H1 (cell line): ENCODE measurements at places on chromosomes 6 and 20.

GRCh38 chr20:54351371-54352136 is 123.8 kb upstream of the DOK5 start:
- no peak for DNase-seq

DNA sequence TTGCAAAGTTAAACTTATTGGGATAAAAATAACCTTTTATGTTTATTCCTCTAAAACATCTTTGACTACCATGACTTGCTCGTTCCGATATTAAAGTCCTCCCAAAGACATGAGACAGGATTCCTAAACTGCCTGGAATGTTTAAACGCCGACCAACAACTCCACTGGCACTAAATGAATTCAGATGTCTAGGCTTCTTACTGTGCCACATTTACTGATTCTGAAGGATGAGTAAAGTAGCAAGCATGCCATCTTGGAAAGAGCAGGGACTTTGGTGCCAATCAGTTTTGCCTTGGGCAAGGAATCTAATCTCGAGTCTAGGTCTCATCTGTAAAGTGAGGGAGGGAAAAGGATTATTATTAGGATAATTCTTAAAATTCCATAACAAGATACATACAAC is 25.3 kb downstream of the MBOAT1 start:
- no peak for DNase-seq

DNA sequence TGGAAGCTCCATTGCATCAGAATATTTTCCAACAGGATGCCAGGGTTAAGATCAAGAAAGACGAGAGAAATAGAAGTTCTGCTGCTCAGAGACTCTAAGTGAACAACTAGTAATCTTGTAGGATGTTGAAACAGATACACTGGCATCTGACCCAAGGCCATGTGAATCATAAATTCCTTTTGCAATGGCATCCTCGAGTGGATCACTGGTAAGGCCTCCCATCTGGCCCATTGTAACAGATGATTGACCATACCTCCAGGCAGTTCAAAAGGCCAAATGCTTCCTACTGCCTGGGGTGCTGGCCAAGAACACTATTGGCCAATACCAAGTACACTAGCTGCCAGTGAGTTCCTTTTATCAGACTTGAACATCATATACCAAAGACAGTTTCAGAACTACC is 9.9 kb upstream of the SLC17A3 start:
- no peak for DNase-seq

- no peak for DNase-seq
Measured at GRCh38 chr6:36998723-36999038, 6.8 kb upstream of the FGD2 start.

DNA sequence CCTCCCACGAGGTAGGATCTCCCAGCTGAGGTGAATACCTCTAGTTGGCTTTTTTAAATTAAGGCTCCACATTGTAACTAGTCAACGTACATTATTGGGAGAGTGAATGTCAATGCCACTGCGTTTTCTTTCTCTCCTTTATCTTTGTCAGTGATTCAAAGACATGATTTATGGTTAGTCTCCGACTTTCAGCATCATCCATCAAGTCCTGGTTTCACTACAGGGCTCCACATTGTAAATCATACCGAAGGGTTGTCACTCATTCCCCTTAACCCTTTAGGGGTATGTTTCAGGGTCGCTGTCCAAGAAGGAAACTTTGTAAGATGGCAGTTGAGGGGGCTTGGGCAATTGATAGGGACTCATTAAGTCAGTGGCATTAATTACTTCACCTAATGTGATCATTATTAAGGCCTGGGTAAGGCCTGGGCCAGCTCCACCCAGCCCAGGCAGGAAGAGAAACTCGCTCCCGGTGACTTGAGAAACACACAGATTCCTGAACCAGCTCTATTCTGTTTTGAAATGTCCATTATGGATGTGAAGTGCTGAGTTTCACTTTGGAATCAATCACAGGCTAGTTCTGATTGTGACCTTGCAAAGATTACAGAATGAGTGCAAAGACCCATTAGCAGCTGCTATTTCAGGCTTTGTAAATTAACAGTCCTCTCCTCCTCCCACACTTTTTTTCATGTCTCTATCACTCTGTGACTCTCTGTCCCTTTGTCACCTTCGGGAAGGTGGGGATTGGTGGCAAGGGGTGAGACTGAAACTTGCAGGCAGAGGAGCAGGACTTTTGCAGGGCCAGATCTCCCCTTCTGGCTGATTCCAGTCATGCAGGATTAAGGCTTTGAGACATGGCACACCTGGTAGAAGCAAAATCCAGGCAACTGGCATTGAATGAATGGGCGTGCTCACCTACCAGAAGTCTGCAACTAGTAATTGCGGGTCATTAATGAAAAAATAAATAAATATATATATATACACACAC is 222.4 kb downstream of the TSHZ2 start:
- no peak for DNase-seq

DNA sequence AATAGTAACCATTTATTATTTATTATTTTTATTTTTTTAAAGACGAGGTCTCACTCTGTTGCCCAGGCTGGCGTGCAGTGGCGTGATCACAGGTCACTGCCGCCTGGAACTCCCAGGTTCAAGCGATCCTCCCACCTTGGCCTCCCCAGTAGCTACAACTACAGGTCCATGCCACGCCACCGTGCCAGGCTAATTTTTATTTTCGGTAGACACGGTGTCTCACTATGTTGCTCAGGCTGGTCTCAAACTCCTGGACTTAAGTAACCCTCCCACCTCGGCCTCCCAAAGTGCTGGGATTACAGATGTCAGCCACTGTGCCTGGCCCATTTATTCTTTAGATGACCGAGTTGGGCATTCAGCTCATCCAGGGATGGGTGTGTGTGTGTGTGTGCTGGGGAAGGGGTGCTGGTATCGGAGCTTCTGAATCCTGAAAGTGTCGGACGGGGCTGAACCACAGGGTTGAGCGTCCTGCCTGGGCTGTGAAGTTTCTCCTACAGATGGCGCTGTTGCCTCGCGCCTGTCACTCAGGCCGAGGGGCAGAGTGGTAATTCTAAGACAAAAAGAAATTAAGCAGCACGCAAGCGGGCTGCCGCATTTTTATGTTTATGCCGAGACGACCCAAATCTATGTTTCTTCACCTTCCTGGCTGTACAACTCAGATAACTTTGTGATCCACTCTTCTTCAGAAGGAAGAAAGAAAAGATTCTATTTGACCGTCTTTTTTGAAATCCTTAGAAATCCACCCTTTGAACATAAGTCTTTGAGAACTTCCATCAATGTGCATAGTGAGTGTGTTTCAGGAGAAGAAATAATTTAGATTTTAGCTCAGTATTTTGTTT is 252.8 kb downstream of the CDH26 start:
- peak; percentile 90 for DNase-seq

DNA sequence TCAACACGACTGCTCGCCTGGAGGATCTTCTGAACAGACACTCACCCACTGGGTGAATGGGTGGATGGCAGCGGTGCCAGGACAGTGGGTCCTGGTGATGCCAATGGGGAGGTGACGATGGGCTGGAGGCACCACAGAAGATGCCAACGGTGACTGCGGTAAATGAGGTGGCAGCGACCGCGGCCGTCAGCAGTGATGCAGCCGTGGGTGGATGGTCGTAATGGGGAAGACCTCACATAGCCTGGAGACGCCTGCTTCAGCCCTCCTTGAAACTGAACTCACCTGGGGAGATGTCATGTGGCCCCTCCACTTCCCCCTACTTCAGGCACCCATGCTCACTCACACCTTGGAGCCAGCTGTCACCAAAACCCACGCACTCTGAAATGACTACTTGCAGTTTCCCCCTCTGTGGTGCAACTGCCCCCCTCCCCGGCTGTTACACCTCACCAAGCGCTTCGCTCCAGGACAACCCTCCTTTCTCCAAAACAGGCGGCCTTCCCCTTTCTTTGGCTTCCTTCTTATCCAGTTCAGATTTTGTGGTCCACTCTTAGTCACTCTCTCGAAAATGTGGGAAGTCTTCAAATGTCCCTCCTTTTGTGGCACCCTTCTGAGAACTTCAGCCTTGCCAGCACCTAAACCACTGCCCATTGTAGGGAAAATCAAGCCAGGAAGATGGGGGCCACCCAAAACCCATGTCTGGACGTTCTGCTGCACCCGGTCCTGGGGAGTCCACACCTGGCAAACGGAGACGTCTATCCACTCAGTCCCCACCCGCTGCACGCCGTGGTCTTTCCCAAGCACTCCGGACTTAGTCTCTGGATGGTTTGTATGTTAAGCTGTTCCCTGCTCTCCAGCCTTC is 10.4 kb upstream of the ABHD16B start:
- DNase-seq, result no peak

GRCh38 chr6:26554697-26555504 is 16.7 kb downstream of the HMGN4 start:
- DNase-seq, result no peak

DNA sequence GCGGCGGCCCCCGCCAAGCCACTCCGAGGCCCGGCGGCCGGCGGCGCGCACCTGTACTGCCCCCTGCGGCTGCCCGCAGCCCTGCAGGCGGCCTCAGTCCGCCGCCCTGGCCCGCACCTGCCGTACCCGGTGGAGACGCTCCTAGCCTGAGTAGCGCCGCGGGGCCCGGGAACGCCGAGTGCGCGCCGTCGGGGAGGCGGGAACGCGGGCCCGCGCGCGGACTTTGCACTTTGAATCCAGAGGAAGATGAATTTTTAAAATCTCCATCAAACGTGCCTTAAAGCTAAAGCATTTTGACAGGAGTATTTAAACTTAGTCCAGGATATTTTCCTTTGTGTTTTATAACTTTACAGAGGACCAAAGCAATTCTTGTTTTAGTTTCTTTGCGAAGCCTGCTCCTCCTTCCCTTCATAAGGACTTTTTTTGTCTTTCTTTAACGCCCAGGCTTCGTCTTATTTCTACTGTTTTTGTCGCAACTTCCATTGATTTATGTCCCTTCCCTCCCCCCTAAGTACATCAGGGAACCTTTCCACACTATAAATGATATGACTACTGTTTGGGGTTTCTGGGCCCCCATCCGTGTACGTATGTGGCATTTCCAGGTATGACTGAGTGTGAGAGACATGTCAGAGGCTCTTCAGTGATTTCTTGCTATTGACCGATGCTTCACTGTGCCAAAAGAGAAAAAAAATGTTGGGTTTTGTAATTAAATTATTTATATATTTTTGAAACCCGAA is 2.0 kb downstream of the FOXQ1 start:
- DNase-seq, result no peak

DNA sequence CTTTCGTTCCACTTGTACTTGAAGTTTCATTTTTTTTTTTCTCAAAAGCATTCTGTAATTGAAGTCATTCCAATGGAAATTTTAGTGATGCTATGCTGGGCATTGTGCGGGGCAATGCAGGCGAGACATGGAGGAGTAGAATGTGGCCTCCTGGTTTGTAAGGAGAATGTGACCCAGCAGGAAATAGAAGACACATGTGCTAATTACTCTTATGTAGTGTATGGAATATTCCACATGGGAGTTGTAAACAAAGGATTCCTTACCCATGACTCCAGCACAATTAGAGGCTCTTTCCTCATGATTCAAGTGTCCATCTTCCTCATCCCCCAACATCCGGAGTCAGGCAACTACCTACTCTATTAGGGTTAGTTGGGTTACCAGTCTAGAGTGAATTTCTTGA is 14.9 kb upstream of the RFPL4B start:
- no peak for DNase-seq

DNA sequence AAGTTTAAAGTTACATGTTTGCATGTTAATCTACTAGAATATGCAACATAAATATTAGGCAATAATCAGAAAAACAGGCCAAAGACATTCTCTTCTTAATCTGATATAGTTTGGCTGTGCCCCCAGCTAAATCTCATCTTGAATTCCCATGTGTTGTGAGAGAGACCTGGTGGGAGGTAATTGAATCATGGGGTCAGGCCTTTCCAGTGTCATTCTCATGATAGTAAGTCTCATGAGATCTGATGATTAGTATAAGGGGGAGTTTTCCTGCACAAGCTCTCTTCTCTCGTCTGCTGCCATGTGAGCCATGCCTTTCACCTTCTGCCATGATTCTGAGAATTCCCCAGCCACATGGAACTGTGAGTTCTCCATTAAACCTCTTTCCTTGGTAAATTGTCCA is 1241.7 kb upstream of the ADGRB3 start:
- DNase-seq, result no peak

- DNase-seq, result no peak
Measured at GRCh38 chr6:39731565-39731964, 6.4 kb upstream of the KIF6 start.

DNA sequence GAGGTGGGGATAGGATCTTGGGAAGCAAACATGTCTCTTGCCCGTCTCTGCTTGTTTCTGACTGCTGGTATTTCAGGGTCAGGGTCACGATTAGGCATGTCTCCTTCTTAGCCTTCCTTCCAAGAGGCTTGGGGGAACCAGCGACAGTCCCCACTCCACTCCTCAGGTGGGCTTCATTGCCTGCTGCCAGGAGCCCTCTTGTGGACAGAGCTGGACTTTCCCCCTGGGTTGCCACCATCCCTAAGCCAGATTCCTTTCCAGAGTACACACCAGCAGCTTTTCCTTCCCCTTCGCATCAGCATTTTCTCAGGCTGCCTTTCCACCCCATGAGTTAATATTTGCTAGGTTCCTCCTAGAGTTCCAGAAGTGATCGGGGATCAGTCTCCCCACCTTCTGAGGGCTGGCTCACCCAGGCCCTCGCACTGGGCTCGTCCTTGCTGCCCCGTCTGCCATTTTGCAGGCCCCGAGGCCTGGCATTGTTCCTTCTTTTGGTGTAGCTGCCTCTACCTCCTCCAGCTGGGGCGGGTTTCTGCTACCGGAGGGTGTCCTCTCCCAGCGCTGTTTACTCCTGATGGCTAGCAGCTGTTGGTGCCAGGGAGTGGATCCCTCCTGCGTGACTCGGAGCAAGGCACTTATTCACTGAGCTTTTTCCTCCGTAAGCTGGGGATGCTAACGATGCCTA is 8.8 kb upstream of the C20orf144 start:
- DNase-seq, result peak; percentile 86

- no peak for DNase-seq
Measured at GRCh38 chr6:4662886-4663285, 113.3 kb upstream of the CDYL start.

DNA sequence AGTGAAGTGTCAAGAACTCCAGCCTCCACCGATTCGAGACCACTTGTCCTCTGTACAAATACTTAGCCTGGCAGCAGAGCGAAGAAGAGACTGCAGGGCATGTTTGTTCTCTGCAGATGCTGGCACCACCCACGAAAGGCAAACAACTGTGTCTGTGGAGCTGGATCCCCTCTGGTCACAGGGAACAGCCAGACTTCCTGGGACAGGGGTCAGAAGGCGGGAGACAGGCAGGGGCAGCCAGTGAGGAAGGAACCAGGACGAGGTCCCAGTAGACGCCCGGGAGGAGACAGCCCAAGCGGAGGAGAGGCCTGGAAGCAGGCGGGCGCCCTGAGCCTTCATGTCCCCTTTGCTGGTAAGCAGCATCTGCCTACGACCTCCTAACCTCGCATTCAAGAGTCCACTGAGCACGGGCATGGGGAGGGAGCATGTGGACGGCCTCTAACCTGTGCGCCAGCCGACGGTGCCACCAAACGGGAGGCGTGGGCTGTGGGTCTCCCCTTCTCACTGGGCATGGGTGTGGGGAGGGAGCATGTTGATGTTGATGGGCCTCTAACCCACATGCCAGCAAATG is 265.5 kb downstream of the DLL1 start:
- no peak for DNase-seq

DNA sequence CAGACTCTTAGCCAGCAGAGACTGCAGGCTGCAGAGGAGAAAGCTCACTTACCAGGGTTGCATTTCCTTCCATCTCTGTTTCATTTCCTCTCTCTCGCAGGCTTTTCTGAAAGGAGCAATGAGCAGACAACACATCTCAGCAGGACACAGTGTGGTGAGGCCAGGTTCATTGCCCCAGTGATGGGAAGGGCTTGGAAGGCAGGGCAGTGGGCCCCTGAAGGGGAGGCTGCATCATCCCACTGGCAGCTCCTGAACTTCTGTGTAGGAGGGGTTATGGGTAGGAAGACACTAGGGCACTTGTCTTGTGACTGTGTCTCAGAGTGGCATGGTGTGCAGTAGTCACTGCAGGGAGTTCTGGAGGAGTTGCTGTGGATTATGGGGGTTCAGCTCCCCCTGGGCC is 246.8 kb downstream of the QKI start:
- no peak for DNase-seq
